SK-N-SH (cell line): ENCODE measurements at places on chromosomes 16 and 17.

DNA sequence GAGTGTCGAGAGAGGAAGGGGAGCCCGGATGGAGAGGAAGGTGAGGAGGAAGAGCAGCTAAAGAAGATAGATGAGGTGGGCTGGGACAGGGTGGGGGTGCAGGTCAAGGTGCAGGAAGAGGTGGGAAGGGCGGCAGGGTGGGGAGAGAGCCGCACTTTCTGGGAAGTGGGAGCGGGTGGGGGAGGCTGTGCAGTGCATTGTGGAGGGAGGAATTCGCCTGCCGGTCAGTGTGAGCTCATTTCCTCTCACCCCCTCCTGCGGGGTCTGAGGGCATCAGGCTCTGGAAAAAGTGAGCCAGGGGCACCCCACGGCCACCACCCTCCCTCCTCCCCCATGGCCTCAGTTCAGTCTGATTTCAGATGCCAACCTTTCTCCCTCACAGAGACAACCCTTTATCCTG lies 2.5 kb upstream of the ARHGAP23 start:
- no peak overlapping the region for H3K27ac ChIP-seq
- DNase-seq = no peak
- no peak overlapping the region for H3K4me3 ChIP-seq
- peaks cover 34% of the 10 kb centered on the region; the same call in 1 of the 2 replicates for H3K4me1 ChIP-seq
- H3K36me3 ChIP-seq = no peaks in the 10 kb centered on the region

DNA sequence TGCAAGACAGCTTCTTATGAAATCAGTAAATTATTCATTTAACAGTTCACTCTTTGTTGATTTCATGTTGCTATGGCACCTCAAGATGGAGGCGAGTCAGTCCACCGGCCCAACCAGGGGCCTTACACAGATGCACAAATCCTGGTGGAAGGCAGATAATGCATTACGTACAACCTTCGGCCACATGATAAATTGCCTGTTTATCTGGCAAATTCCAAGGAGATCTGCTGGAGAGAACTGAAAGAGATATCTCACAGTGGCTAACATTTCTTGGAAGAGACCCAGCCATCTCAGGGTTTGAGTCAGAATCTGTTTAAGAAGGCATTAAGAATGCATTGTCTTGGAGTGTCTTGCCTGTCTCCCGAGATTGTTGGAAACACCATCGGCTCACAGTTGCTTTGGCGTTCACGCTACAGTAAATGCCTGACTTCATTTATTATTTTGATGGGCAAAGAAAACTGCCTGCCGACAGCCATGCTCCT lies 225.6 kb downstream of the MSI2 start:
- H3K27ac ChIP-seq = peak overlapping the region; percentile 75
- no peaks in the 10 kb centered on the region for H3K27me3 ChIP-seq
- H3K4me1 ChIP-seq = peaks cover 56% of the 10 kb centered on the region
- no peak for DNase-seq
- H3K4me3 ChIP-seq = no peak overlapping the region

DNA sequence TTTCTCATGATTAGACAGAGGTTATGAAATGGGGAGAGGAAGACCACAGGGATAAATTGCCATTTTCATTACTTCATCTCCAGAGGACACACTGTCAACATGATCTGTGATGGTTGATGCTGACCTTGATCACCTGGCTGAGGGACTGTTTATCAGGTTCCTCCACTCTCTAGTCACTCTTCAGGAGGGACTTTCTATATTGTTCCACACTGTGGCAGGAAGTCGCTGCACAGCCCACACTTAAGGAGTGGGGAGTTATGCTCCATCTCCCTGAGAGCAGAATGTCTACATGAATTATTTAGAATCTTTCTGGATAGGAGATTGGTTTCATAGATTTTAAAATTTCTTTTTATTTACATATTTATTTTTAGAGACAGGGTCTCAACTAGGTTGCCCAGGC lies 46.7 kb downstream of the CYB5B start:
- H3K27ac ChIP-seq = no peak overlapping the region
- peaks cover under 1% of the 10 kb centered on the region for H3K36me3 ChIP-seq
- peaks cover 11% of the 10 kb centered on the region for H3K4me1 ChIP-seq

DNA sequence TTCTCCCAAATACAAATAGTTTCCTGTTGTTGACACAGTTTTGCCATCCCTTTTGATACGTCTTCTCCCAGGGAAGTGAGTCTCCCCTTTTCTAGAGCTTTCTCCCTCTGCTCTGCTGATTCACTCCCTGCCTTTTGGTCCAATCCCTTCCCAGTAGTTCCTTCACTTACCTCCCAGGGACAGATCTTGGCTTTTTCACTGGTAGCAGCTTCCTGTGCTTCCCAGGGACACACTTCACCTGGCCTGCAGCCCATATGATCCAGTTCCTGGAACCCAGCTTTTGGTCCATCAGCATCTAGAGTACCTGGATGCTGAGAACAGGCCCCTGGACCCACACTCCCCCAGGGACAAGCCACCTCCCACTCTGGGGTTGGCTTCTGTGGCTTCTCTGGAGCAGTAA lies 15.8 kb downstream of the GPR179 start:
- H3K4me3 ChIP-seq = no peak overlapping the region
- no peak overlapping the region for H3K27ac ChIP-seq
- peaks cover under 1% of the 10 kb centered on the region; the same call in 1 of the 2 replicates for H3K36me3 ChIP-seq
- no peaks in the 10 kb centered on the region for H3K27me3 ChIP-seq

GRCh38 chr16:69890892-69891282 lies 60.2 kb upstream of the CLEC18A start:
- no peak overlapping the region for H3K27ac ChIP-seq
- H3K4me3 ChIP-seq = no peak overlapping the region
- H3K36me3 ChIP-seq = peaks cover 2% of the 10 kb centered on the region; the same call in 1 of the 2 replicates
- no peak for DNase-seq
- H3K4me1 ChIP-seq = no peaks in the 10 kb centered on the region

DNA sequence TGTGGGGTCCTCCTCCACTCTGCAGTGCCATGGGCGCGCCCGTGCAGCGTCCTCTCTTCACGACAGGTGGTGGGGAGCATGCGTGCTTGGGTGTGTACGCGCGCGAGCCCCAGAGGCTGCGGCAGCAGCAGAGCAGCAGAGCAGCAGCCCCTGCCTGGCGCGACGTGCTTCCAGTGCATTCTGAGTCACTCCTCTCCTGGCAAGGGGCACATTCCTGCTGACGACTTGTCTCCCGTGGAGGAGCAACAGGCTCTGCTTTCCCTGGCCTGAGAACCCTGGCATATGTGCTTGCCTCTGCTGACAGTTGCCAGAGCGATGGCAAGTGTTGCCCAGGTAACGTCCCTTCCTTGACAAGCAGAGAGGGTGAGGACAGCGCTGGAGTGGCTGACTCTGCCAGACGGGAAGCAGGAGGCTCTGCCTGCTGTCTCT lies 133.8 kb upstream of the PLCG2 start:
- H3K27me3 ChIP-seq = no peaks in the 10 kb centered on the region
- peak overlapping the region; percentile 54 for H3K27ac ChIP-seq
- H3K4me3 ChIP-seq = no peak overlapping the region
- peak; percentile 79 for DNase-seq

DNA sequence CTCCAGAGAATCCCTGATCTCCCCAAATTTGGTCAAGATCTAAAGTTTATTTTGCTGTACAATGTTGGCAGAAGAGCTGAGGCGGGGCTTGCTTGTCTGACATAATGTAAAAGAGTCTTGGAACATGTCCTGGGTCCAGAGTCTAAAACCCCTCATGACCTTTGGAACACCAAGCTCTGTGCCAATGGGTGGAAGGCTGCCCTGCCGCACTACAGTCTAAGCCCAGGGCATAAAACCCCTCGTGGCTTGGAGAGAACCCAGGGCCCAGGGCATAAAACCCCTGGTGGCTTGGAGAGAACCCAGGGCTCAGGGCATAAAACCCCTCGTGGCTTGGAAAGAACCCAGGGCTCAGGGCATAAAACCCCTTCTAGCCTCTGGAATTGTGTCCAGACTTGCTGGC lies 36.7 kb downstream of the CCDC57 start:
- no peak for DNase-seq
- H3K27ac ChIP-seq = no peak overlapping the region
- no peak overlapping the region for H3K4me3 ChIP-seq
- no peaks in the 10 kb centered on the region for H3K4me1 ChIP-seq
